ENCODE measurements at places on chromosomes 7 and 10.

GRCh38 chr10:6707352-6707751, 127.3 kb upstream of the PRKCQ start:
- DNase-seq: no peak

GRCh38 chr10:89652806-89653370, 7.8 kb upstream of the PANK1 start:
- DNase-seq: no peak

DNA sequence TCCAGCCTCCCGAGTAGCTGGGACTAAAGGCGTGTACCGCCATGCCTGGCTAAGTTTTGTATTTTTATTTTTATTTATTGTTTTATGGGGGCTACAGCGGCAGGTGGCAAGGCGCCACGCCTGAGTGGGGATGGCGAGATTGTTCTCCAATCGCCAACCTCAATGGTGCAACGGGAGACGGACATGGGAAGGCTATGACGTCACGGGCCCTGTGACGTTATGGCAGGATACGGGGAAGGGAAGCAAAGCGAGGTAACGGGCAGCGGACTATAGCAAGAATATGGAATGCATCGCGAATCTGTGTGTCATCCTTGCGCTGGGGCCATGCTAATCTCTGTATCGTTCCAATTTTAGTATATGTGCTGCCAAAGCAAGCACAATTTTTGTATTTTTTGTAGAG, 24.8 kb upstream of the FIS1 start:
- DNase-seq: no peak

DNA sequence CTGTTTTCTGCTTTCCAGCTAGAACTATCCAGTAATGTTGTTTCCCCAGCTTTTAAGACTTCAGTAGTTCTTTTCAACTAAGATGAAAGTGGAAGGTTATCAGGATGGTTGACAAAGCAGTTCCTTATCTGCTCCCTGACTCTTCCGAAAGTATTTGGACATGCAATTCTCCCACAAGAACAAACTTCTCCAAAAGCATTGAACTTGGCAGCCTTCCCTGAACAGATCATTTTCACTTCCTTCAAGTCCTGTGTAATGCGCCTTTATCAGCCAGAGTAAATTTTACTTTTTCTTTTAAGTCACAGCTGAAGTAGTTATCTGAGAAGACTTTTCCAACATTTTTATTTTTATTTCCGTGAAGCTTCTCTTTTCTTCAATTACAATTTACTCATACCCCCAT, 39.7 kb downstream of the CDC14C start:
- no peak for DNase-seq

- DNase-seq: no peak
Observed at GRCh38 chr10:38157270-38157685, 63.1 kb downstream of the ZNF37A start.

- DNase-seq: peak; percentile 35
Observed at GRCh38 chr10:133258066-133258817, 18.4 kb downstream of the ADAM8 start.

- DNase-seq: no peak
Observed at GRCh38 chr7:25947669-25948516, 204.1 kb upstream of the NFE2L3 start.

All from activated naive CD4-positive, alpha-beta T cell treated with Interleukin-2 at 50 U/mL for 16 hours (primary cell).